ENCODE measurements at places on chromosomes 2 and 18.
A peak's percentile ranks its signal among the peaks of the same experiment; 100 is the strongest.

DNA sequence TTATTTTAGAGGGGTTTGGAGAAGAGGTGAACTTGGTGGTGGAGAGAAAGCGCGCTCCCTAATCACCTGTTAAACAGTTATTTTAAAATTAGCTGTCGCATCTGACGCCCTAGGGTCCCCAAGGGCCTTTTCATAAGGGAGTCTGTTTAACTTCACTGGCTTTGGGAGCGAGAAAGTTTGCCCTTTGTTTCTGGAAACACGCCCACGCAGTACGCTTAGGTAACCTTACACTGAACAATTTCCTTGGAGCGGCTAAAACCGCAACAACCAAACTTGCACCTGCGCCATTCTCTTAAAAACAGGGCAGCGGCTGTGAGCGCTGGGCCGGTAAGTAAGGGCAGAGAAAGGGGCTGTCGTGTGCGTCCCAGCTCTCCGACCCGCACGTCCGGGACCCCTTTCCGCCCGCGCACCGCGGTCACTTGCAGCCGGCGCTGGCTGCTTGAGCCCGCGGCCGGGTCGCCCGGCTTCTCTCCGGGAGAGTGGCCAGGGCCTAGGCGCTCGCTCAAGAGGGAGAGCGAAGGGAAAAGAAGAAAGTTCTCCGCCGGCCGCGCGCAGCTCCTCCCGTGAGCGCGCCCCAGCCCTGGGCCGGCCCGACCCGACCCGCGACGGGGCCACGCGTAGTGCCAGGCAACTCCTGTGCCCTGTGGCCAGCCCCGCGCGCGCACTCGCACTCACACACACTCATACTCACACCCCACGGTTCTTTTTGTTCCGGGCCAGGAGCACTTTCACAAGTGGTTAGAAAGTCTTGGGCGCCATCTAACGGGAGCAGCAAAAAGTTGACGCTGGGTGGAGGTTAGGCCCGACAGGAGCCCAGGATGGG, 19.2 kb downstream of the POU3F3 start:
- peak; percentile 74 for DNase-seq

DNA sequence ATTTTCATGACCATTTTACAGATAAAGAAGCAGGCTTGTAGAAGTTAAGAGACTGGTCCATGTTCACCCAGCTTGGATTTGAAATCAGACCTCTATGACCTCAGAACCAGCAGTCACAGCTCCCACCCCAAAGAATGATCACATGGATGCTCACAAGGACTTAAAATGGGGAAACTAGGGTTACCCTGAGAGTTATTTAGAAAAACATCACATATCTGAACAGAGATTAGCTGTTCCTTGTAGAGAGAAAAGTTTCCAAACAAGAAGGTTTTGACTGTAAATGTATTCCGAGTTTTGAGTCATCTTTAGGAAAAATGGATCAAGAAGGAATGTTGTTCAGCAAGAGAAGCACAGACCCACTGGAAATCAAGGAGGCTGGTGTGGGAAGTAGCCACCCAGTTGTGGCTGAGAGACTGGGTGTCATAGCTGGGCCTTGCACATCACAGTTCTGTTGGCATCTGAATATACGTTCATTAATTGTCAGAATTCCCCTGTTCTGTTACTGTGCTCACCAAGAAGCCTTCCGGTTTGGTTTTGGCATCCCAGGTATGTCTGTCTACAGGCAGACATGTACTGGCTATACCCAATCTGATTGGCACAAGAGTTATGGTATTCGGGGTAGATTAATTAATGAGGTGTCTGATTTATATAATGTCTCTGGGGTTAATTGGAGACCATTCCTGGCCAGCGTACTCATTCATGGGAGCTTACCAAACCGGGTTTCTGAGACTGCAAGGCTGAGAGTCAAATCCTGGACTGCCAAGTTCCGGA, 371.8 kb upstream of the SLC14A2 start:
- DNase-seq = peak; percentile 68

GRCh38 chr18:22913861-22914260, 19.3 kb upstream of the RBBP8 start:
- DNase-seq = no peak

- DNase-seq = no peak
Observed at GRCh38 chr18:4172196-4173100, 282.7 kb downstream of the DLGAP1 start.

DNA sequence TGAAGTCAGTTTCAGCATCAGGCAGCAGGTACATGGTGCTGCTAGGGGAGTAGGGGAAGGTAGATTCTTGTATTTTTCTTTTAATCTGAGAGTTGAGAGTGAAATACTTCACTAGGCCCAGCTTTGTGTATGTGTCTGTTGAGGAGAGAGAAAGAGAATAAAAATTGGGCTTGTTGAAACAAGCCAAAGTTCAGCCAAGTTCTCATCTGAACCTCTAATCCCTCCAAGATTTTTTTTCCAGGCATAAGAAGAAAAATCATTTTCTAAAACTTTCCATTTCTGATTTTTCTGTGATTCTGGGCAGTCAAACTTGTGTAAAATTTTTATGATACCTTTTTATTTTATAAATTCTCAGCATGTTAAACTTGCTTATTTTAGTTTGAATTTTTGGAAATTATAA, 55.6 kb downstream of the PTPRM start:
- DNase-seq = no peak

DNA sequence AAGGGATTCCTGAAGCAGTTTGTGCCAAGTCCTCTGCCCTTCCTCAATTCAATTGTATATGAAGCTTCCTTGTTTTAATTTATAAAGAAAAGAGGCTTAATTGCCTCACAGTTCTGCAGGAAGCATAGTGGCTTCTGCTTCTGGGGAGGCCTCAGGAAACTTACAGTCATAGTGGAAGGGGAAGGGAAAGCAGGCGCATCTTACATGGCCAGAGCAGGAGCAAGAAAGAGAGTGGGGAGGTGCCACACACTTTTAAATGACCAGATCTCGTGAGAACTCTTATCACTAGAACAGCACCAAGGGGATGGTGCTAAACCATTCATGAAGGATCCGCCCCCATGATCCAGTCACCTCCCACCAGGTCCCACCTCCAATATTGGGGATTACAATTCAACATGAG, 114.2 kb downstream of the SGPP2 start:
- DNase-seq = no peak

GRCh38 chr18:6857300-6857699, 127.8 kb downstream of the ARHGAP28 start:
- no peak for DNase-seq

GRCh38 chr2:61328707-61329251, 142.1 kb downstream of the USP34 start:
- DNase-seq = peak; percentile 7

GRCh38 chr2:23366720-23367119, 18.3 kb upstream of the KLHL29 start:
- DNase-seq = no peak

DNA sequence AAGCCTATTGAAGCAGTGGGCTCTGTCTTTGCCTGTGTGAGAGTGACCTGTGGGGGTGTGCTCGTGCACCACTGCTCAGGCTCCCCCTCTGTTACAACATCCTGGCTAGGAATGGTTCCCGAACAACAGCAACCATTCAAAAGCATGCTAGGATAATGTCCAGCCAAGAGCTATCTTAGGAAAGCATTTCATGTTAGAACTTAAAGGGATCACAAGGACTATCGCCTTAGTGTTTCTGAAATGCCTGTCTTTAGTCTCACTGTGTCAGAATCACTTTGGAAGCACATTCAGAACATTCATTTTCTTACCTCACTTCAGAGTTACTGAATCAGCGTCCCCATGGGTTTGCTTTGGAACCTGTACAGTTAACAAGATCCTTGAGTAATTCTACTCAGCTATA, 134.9 kb upstream of the DSEL start:
- DNase-seq = no peak

DNA sequence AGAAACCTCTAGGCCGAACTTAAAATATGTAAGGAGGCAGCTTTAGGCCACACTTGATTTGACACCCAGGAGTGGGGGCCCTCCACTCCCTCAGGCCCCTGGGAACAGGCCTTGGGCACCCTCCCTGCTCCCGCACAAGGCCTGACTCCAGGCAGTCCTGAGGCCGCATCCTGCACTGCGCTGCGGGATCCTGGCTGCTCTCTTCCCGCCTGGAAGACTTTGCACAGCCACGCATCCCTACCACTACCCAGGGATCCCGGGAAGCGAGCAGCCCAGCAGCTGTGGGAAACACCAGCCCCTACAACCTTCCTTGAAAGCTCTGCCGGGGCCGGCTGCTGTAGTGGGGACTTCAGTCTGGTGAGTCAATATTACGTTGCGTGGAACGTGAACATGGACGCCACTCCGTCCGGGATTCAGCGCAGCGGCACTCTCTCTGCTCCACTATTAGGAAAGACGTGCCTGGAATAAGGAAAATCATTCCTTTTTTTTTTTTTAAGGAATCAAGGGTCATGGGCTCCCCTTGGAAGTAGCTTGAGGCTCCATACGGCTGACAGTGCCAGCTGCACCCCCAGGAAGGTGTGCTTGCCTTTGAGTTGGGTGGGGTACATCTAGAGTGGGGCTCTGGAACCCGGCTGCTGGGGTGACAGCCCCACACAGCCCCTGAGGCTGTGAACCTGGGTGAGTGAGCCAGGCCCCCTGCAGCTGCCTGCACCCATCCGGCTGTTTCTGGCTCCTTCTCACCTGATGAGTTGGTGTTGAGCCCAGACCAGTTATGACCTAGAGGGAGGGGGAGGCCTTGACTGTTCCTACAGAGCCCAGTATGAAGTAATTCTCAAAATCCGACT, 119.2 kb upstream of the TMEM18 start:
- DNase-seq = no peak

GRCh38 chr18:50080932-50081560, 113.9 kb downstream of the MYO5B start:
- DNase-seq = peak; percentile 7

DNA sequence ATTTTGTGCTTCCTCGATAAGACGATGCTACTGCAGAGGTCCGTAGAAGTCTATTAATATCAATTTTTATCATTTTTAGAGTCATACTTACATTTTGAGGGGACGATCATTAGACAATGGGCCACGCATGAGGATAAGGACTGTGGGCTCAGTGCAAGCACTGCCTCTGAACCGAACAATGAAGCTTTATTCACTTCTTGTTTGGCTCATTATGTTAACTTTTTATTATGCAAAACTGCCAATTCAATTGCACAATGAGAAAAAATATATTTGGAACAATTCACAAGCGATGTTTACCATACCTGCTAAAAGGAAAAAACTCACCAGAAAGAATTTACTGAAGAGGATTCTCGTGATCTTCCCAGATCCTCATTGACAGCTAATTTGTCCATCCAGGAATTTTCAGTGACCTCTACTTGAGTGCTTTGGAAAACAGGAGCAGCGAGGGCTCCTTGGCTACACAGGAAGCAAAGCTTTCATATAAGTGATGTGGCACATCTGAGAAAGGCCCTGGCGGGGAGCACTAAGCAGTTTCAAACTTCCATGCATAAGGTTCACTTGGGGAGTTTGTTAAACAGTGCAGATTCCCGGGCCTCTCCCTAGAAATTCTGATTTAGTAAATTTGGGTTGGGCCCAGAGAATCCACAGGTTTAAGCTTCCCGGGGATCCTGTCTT, 13.3 kb upstream of the CAPN13 start:
- DNase-seq = no peak

DNA sequence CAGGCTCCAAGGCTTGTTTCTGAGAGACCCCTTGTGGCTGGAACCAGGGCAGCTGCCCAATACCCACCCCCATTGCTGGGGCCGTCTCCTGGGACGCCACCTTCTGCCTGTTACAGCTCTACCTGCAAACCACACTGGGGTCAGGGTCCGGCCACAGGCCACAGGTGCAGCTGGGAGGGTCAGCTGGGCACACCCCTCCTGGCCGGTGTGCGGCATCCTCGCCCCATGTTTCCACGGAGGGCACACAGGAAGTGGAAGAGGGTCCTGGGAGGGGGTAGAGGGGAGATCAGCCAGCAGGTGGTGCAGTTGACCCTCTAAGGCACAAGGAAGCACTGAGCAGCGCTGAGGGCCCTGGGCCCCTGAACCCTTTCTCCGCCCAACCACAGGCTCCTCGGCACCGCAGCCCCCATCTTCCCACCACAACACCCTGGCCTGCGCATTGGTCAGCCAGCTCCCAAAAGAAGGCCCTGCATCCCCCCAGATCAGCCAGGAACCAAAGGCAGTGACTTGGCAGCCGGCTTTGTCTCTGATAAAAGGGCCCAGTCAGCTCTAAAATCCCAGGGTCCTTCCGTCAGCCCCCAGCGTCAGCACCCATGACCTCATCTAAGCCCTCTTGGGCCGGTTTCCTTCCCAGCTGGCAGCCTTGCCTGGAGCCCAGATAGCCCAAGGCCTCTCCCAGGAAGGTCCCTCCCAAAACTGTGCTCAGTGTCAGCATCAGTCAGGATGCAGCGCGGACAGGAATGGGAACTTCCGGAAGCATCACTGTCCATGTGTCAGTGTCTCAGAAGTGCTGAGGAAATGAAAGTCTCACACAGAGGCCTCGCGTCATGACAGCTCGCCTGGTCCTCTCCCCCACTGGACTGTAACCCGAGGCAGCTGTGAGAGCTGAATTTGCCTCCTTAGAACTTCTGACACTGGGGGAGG, 1.7 kb downstream of the ERFE start:
- DNase-seq = no peak

DNA sequence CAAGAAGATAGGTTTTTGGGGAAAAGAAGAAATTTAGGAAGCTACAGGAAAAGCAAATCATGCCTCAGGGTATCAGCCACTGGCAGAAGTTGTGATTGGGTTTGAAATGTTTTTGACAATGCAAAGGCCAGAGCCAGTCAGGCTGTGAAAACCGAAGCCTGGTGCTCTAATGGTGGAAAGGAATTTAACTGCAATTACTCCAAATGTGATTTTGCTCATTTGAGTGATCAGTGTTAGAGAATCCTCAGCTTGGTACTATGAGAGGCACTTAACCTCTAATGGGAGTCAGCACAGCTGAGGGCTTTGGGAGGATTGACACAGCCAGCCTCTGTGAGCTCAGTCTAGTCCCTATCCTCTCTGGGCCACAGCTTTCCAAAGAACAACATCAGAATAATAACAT, 176.5 kb downstream of the LRRTM1 start:
- DNase-seq = no peak

- no peak for DNase-seq
Observed at GRCh38 chr2:143524559-143525401, 395.6 kb downstream of the ARHGAP15 start.

- DNase-seq = peak; percentile 3
Observed at GRCh38 chr2:175606010-175606841, 395.8 kb downstream of the LNPK start.

DNA sequence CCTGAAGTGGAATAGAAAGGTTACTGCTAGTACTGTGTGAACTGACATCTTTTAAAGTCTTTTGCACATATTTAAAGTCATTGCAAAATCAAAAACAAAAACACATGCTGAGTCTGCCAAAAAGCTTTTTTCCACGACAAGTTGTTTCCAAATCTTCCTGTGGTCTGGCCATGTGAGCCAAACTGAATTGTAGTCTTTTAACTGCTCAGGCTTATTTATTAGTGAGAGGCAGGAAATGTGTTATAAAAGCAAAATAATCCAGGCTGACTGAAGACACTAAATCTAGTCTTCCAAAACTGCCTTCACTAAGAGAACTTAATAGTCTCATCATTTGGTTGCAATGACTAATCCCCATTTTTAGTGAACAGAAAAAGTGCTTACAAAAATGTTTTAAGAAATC, 2.3 kb downstream of the KRCC1 start:
- DNase-seq = peak; percentile 74

Data from iris pigment epithelial cell (primary cell).